NCI-H2171 treated with DMSO at 0.1 percent for 48 hours (cell line): ENCODE measurements at places on chromosomes 6 and 20.

GRCh38 chr20:38723848-38724625 lies at the start of gene SLC32A1:
TSS of gene SLC32A1 (plus strand) at chr20:38724486. CDS start at chr20:38724725, 239 bp downstream.
- DNase-seq = peak; percentile 20

DNA sequence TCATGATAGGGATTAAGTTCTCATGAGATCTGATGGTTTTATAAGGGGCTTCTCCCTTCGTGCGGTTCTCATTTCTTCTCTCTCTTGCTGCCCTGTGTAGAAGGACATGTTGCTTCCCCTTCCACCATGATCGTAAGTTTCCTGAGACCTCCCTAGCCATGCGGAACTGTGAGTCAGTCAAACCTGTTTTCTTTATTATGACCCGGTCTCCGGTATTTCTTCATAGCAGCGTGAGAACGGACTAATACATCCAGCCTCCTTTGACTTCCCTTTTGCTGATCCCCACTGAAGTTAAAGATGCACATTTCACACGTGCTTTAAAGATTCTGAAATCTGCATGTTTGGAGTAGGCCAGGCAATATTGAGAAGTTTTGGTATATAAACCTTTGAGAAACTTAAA lies 543.1 kb downstream of the PRKN start:
- DNase-seq = no peak

GRCh38 chr6:157849288-157850017 lies 26.4 kb downstream of the SNX9 start:
- DNase-seq = no peak

DNA sequence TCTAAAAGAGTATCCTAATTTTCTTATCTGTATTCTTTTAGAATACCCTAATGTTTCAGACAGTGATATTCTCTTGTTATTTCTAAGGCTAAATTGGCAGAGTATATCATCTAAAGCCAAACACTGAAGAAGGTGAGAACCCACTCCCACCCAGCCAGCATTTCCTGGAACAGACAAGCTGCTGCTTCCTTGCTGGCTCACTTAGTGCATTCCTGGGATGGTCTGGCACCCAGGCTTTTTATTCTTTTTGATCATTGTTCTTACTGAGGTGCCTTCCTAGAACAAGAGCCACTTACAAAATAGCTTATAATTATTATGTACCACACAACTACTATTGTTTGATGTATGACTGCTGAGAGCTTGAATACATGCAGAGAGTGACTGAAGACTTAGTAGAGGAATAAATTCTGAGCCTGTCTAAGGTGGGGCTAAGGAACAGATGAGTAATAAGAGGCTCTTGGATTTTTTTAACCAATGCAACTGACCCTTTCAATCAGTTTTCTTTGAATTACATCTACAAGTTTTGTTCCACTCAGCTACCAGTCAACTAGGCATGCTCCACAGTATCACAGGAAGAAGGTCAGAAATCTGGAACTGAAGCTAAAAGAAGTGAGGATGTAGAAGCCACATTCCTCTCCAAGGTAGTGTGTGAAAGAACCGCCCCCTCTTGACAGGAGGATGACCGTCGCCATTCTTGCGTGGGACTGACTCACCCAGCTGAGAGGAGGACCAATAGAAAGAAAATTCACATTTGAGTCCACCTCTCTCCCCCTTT lies 30.1 kb downstream of the PRPH2 start:
- no peak for DNase-seq

DNA sequence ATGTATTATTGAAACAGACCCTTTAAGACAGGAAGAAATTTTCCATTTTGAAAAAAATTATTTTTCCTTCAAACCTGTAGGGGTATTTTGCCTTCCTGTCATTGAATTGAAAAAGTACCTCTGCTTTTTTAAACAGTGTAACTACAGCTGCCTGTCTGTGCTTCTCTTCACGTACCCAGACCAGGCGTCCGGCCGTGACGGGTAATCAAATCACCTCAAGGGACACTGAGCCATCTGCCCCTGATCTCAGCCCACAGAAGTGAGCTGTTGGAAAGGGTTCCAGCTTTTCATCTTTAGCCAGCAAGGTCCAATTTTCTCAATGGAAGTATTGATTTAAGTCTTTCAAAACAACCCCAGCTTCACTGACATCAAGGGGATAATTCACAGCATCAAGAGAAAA lies 58.0 kb downstream of the SLC35D3 start:
- DNase-seq = no peak

- no peak for DNase-seq
These were observed 42.2 kb downstream of the PYGB start for GRCh38 chr20:25289886-25290597.

DNA sequence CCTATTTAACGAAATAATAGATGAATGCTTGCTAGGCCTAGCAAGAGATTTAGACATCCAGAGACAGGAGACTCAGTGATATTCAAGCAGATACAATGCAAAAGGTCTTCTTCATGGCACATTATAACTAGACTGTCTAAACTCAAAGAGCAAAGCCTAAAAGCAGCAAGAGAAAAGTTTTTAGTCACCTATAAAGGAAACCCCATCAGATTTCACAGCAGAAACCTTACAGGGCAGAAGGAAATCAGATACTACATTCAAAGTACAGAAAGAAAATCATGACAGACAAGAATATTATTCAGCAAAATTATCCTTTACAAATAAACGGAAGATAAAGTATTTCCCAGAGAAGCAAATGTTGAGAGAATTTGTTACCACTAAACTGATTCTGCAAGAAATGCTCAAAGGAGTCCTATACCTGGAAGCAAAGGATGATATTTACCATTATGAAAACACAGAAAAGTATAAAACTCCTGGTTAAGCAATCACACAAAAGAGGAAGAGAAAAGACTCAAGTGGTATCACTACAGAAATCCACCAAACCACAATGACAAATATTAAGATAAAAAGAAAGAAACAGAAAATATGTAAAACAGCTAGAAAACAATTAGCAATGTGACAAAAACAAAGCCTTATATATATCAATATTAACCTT lies 333.7 kb downstream of the MEI4 start:
- no peak for DNase-seq

DNA sequence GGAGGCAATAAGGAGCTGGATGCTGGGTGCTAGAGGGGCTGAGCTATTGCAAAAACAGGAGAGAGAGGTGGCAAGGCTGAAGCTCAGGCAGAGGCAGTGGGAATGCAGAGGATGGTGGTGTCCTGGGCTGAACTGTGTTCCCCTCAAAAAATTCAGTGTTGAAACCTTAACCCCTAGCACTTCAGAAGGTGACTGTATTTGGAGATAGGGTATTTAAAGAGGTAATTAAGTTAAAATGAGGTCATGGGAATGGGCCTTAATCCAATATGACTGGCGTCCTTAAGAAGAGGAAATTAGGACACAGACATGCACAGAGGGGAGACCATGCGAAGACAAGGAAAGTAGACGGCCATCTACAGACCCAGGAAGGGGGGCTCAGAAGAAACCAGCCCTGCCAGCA lies 11.5 kb upstream of the MMP9 start:
- DNase-seq = no peak

DNA sequence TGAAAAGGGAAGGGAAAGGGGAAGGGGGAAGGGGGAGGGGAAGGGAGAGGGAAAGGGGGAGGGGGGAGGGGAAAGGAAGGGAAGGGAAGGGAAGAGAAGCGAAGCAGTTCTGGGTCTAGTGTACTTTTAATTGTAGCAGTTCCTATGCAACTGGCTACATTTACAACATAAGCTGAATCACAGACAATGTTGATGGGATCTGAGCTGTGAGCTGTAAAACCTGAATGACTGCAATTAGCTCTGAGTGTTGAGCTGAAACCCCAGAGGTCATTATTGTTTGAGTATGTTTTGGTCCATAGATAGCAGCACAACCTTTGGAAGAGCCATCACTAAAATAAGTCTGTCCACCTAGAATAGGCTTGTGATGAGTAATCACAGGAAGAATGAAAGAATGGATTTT lies 7.2 kb upstream of the ABHD12 start:
- DNase-seq = no peak

DNA sequence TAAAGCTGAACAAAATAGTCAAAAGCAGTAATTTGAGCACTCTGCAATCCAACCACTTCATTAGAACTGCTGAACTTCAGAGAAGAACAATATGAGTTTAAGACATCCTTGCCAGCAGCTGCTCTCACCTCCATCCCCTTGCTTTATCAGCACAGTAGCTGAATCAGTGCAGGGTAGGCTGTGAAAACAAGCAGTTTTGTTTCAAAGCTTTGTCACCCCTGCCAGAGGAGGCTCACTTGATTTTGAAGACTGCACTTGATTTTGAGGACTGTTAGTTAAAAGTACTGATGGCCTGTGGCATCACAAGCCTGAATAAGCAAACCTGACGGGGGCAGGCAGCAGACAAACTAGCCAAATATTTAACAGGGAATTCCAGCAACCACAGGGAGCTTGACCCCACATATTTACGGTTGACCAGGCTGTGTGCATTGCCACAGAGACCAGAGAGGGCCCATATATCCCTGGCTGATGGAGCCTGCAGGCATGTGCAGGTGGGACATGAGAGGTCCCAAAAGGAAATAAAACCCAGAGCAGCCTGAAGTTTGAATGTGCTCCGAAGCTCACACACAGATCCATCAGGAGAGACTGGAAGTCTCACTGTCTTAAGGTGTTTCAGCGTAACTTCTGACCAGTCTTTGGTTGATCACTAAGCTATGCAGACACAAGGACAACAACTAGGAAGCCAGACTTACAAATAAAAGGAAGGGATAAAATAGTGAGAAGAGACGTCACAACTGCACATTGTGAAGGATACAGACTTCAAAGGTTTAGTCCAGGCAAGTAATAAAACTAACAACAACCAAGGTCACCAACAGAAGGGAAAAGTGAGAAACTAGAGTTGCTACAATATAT lies 97.4 kb downstream of the PDSS2 start:
- DNase-seq = no peak

DNA sequence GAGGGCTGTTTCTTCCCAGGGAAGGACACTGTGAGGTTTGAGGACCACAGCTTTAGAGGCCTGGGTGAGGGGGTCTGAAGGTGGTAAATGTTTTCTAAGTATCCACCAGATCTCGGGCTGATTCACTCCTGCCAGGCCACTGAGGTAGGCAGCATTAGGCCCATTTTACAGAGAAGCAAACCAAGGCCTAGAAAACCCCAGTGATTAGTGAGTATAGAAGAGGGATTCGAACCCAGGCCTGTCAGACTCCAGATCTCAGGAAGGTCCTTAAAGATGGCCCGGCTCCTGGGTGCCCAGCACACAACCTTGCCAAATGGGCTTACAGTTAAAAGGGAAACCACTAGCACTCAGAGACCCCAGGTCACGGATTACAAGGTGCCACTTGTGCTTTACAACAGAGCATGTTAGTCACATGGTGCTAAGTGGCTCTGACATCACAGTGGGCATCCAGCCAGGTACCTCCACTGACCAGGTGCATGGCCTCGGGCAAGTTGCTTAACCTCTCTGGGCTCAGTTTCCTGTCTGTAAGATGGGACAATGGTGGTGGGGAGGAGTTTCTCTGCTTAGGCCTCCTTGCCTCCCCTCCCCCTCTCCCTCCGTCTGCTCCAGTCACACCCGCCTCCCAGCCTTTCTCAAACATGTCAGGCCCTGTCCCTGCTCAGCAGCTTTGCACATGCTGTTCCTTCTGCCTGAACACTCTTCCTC lies 18.8 kb upstream of the SIRPA start:
- DNase-seq = no peak

GRCh38 chr6:84773133-84773430 lies 8.7 kb upstream of the TBX18 start:
- DNase-seq = no peak

DNA sequence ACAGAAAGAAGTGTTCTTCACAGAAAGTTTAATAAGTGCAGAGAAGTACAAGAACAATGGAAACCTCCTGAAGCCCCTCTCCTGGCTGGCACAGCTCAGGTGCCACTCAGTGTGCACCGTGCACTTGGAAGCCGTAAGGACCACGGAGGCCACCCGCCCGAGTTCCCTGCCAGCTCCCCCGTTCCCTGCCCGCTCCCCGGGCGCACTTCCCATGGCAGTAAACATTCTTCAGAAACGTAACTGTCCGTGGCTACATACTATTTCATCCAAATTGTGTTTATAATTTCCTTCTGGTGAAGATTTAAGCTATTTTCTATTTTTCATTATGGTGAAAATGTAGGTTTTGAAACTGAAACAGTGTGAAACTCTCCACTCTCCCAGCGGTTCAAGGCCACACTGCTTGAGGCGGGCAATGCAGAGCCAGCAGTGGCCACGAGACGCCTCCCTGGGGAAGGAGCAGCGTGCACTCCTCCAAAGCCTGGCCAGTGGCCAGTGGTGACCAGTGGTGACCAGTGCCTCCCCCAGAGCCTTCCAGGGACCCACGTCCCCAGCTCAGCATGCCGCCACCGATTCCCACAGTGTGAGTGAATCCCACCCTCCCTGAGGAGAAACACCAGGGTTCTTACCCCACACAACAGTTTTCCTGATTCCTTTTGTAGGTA lies 46.4 kb downstream of the TAF4 start:
- no peak for DNase-seq
